Kidney (tissue), 22 donors: ENCODE measurements at places on chromosomes 12 and 14.

DNA sequence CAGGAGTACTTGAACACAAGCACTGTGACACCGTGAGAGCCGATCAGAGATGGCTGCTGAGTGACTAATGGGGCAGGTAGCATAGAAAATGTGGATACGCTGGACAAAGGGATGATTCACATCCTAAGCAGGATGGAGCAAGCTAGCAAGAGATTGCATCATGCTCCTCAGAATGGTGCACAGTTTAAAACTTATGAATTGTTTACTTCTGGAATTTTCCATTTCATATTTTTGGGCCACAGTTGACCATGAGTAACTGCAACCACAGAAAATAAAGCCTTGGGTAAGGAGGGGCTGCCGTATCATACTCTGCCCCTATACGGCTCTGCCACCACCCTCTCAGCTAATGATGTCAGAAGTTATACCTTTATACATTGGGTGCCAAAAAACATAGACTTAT is 23.3 kb upstream of the MARK3 start:
- no peak for DNase-seq

- DNase-seq, result no peak
These were observed 332.6 kb downstream of the NOVA1 start for GRCh38 chr14:26265170-26265685.

GRCh38 chr14:57051633-57052032 is 217.1 kb downstream of the EXOC5 start:
- DNase-seq, result no peak

DNA sequence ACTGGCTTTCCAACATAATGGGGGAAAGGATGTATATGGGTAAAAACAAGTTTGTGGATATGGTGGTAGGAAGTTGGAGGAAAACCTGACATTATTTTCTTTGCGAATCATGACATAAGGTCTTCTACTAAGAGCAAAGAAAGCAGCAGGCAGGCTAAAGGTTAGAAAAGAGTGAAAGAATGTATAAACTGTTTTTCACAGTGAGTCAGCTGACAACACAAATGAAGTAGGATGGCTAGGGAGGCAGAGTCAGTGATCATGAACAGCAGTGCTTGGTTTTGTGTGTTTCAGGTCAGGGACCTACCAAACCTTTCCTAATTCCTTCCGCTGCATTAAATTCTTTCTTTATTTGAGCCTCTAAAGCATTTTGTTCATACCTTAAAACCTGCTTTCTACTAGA is 46.3 kb upstream of the CATSPERB start:
- no peak for DNase-seq

GRCh38 chr12:6237830-6238229 is 37.6 kb downstream of the CD9 start:
- DNase-seq, result no peak

DNA sequence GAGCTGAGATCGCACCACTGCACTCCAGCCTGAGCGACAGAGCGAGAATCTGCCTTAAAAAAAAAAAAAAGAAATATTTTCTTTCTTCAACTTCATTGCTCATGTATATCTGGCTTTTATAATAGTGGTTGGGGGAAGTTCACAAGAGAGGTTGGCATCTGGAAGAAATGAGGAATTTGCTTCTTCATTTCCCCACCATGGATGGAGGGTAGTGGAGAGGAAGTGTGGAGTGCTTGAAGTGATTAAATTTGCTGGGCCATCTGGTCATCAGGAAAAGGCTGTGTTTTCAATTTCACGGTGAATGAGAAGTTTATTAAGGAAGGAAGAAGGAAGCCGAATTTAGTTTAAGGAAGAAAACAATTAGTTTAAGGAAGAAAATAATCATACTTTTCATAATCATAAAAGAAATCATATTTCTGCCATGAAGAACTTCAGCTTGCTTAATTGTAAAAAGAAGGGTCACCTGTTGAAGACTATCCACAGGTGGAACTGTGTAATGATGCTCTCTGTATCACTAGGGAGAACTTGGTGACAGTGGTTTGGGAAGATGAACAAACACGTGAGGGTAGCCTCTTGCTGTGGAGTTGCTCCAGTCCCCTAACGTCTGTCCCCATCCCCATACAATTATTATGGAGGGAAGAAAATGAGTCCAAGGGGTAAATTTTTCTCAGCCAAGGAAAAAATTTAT is 197.3 kb upstream of the ARHGAP5 start:
- no peak for DNase-seq

DNA sequence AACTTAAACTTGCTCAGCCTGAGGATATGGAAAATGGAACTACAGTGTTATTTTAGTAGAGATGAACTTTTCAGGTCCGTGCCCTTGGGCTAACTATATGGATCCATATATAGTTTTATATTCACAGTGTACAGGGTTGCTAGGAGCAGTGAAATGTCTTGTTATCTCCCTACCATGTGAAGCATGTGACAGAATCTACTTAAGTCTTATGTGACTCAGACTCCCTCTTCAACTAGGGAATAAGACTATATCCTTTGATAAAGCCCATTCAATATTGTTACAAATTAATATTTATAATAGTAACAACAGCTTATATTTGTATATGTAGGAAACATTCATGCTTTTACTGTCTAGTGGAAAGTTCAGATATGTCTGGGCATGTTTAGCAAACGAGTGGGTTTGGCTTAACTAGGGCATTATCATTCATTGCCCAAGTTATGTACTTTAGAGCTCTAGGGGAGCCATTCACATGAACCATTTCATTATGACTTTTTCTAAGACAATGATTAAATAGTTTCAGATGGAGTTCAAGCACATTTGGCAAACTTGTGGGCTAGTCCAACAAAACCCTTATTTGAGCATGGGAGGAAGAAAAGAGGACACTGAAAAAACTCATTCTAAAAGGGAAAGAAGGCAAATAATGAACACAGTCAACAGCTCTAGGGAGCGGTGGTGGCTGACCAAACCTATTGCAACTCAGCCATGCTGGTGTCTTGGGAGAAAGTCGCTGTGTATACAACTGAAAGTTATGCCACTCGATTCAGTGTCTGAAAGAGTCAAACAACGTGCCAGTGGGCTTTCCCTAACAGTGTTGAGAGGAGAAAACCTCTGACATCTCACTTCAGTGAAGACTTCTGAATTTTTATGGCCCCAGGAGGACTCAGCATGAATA is 305.9 kb upstream of the G2E3 start:
- no peak for DNase-seq

DNA sequence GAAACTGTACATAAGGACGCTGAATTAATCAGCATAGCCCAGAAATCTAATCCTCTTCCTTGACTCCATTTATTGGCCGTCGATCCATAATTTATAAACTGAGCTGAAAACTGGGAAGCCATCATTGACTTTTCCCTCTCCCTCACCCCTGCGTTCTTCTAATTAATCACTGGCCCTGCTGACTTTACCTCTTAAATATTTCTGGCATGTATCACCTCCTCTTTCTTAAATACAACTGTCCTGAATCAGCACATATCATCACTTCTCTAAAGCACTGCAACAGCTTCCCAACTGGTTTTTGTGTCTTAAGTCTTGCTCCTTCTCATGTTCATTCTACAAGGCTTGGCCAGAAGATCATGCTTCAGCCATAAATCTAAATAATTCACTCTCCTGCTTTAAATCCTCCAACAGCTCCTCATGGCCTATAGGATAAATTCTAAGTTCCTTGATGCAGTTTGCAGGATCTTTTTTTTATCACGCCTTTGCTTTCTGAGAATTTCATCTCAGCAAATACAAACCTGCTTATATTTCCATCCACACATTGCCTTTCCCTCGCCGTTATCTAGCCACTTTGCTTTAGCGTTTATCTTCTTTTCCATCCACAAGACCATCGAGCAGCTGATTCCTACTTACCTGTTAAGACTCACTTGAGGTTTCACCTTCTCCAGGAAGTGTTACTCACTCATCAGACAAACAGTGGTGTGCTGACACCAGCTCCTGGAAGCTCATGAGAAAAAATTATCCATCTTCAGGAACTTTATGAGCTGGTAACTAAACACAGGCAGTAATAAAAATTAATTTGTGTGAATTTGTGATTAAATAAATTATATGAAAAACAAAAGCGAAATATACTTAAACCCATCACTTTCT is 295.6 kb upstream of the FLRT2 start:
- DNase-seq, result no peak

GRCh38 chr14:89542786-89543424 is 125.9 kb upstream of the FOXN3 start:
- no peak for DNase-seq

- no peak for DNase-seq
These were observed 37.4 kb downstream of the RCOR1 start for GRCh38 chr14:102629808-102630350.

- no peak for DNase-seq
These were observed 420 bp upstream of the PPP1R1A start for GRCh38 chr12:54588890-54589267.
